ENCODE measurements at places on chromosomes 5 and 9.

- DNase-seq: no peak
Observed at GRCh38 chr9:17614903-17615302, 36.0 kb downstream of the SH3GL2 start.

- no peak for DNase-seq
Observed at GRCh38 chr9:125180876-125181275, 8.7 kb downstream of the PPP6C start.

- peak; percentile 82 for DNase-seq
Observed at GRCh38 chr5:169302491-169303118, 1.7 kb upstream of the SLIT3 start.

GRCh38 chr5:15790446-15791018 lies 290.6 kb downstream of the FBXL7 start:
- DNase-seq: peak; percentile 45

- DNase-seq: no peak
Observed at GRCh38 chr5:175862131-175863012, 9.0 kb upstream of the CPLX2 start.

DNA sequence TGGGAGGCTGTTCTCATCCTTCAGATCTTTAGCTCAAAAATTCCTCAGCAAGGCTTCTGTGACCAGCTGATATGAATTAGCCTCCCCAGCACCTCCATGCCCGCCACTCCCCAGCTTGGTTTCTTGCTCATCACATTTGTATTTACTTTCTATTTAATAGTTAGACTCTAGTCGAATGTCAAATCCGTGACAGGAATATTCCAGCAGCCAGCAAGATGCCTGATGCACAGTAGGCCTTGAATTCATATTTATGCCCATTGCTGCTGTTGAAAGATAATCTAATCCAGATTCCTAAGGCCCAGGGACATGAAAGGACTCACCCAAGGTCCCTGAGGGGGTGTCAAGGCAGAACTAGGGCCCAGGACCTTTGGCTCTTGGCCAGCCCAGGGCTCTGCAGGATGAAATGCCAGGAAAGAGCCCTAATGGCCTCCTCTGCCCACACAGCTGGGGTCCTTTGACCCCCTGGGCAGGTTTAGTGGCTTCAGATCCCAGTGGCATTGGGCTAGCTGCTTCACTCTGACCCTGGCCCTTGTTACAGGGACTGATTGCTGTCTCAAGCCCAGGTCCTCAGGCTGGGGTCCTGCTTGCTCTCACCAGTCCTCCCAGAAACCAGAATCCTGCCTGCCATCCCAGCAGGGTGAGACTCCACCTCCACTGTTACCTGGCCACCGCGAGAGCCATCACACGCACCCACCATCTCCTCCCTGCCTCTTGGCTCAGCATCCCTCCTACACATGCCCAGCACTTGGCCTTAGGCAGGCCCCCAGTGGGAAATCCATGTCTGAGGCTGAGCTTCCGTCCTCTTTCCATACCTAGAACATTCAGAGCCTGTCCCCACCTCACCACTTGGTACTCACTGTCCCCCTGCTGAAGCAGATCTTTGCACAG lies 7.3 kb downstream of the CSF1R start:
- DNase-seq: no peak

GRCh38 chr9:98869078-98869745 lies 61.7 kb downstream of the GALNT12 start:
- no peak for DNase-seq

DNA sequence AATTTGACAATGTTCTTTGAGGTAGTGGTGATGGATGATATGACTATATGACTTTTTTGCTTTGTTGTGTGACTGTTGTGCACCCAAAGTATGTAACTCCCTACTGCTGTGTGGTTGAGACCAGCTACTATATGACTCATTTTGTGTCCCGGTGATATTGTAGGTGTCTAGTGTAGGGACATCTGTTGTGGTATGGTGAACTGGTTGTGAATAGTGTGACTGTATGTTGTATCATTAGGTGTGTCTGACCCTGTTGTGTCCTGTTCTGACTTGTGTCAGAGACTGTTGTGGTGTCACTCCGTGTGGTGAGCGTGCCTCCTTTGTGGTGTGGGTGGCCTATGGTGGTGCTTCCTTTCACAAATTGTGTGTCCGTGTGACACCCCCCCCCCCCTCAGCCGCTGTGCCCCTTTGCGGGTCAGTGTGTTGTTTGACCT lies 11.2 kb upstream of the CXXC5 start:
- peak; percentile 58 for DNase-seq

DNA sequence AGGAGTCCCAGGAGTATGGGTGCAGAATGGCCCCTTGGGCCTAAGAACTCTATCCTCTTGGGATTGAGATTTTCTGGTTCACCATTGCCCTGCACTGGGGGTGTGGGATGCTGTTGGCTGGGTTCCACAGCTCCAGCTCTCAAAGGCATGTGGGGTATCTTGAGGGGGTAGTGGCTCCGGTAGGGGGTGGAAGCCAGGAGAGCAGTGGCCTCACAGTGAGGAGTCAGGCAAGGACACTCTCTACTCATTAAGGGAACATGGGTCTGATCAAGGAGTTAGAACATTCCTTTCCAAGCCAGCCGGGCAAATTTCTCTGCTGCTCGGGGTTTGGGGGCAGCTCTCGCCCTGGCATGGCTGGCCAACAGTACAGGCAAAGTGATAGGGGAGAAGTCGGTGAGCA lies 33.0 kb downstream of the LARP1 start:
- no peak for DNase-seq

- DNase-seq: no peak
Observed at GRCh38 chr9:134169724-134170401, 5.5 kb upstream of the RNU6ATAC start.

DNA sequence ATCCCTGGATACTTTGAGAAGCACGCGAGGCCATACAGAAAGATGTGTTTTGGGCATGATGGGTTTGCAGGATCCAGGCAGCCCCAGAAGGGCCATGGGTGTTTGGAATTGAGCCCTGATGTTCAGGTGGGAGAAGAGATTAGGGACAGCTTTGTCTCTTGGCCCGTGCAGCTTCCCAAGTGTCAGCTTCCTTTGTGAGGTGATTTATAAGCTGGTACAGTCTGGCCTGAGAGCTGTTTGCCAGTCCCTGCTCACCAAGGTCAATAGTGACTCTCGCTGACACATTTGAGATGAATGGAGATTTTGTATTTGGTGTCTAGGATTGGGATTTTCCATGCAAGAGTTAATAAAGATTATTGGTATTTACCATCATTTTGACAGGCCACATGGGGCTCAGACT lies 165.9 kb downstream of the ICE1 start:
- no peak for DNase-seq

GRCh38 chr9:134350416-134350994 lies 24.2 kb downstream of the RXRA start:
- DNase-seq: no peak

DNA sequence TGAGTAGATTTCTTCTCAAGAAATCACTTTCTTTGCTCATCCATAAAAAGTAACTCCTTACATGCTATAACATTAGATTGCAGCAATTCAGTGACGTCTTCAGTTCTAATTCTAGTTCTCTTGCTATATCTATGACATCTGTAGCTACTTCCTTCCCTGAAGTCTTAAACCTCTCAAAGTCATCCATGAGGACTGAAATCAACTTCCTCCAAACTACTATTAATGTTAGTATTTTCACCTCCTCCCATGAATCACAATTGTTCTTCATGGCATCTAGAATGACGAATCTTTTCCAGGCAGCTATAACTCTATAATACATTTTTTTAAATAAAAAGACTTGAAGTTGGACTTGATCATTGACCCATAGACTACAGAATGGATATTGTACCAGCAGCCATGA lies 46.2 kb upstream of the PRRC1 start:
- no peak for DNase-seq

DNA sequence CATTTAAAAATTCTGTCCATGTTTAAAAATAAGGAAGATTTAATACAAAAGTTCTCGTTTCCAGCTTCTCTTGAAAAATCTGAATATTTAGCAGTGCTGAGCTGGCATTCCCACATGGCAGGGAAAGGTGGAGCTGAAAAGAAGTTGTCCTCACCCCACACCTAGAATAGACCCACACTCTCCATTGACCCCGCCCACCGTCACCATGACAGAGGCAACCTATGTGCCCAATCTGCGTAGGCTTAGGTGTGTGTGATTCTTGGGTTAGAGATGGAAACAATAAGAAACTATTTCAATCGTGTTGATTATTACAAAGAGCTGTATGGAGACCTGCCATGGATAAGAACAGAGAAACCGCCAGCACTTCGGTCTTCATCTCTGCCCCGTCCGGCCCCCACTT lies 8.9 kb upstream of the STK32A start:
- DNase-seq: no peak

DNA sequence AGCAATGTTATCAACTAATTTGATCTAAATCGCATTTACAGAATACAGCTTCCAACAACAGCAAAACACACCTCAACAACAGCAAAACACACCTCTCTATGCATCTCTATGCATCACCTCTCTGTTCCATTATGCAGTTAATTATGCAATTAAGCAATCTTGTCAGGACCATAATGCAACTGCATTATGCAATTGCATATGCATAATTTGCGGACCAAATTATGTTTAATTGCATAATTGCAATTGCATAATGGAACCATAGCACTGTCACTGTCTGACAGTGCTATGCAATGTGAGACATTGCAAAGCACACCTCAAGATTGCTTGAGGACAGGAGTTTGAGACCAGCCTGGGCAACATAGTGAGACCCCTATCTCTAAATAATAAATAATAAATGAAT lies 80.4 kb upstream of the PRSS3 start:
- DNase-seq: no peak

- DNase-seq: no peak
Observed at GRCh38 chr9:15138357-15138686, 168.7 kb downstream of the TTC39B start.

GRCh38 chr5:76180814-76181805 lies 97.9 kb downstream of the SV2C start:
- DNase-seq: no peak

DNA sequence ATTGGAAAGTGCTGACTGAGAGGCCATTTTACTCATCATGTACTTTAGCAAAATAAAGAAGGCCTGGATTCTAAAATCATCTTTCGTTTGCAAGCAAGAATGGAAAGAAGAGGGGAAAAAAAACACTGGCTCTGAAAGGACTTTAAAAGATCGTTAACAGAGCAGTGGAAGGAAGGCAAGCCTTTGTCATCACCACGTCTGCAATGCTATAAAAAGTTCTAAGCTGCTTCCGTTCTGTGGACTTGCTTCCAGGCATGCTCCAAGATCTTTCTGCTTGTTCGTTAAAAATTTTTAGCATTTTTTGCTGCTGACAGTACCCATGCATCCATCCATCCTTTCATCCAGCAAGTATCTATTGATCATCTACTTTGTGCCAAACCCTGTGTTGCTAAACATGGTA lies 226.5 kb downstream of the GABBR2 start:
- peak; percentile 84 for DNase-seq

DNA sequence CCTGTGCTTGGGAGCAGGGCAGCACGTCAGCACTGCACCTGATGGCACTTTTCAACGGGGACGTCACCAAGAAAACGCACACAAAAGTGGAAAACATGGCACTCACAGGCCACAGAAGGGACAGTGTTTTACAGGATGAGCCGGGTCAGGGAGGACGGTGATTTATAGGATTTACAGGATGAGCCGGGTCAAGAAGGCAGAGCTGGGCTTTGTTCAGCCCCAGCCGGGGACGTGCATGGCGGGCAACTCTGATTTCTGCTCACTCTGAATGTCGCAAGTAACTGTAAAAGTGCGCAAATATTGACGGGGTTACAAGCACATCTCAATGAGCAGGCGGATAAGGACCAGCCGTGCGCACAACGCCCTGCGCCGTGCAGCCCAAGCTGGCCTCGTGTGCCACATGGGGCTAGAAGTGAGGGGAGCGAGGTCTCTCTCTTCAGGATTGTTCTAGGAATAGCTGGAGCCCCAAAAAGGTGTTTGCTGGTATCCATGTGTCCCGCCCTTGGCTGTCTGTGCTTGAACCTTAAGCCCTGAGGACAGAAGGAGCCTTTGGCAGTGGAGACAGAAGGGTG lies 16.4 kb downstream of the SLC6A18 start:
- DNase-seq: no peak

DNA sequence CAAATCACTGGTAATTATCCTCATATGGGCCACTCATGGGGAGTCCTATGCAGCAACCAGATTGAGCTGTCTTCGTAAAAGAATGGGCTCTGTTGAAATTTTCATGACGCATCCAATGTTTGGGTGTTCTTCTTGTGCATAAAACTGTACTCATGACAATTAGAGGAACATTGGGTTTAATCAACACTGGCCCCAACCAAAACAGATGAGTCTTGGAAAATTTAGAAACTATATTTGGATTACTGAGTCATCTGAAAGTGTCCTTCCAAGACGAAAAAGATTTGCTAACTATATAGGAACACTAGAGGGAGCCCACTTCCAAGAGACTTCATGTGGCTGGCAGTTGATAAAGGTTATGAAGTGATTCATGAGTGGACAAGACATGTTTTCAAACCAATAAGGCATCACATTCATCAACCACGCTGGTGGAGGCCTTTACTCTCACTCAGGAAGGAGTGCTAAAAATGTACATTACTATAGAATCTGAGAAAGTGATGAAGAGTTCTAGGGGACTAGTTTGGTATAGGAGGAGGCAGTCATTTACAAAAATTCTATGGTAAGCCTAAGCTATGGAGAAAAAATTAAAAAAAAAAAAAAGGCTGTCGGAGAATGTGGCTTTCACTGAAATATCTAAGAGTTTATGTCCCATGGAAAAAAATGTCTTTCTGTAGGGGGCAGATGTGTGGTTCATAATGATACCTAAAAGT lies 313.5 kb downstream of the PRDM9 start:
- DNase-seq: peak; percentile 56

DNA sequence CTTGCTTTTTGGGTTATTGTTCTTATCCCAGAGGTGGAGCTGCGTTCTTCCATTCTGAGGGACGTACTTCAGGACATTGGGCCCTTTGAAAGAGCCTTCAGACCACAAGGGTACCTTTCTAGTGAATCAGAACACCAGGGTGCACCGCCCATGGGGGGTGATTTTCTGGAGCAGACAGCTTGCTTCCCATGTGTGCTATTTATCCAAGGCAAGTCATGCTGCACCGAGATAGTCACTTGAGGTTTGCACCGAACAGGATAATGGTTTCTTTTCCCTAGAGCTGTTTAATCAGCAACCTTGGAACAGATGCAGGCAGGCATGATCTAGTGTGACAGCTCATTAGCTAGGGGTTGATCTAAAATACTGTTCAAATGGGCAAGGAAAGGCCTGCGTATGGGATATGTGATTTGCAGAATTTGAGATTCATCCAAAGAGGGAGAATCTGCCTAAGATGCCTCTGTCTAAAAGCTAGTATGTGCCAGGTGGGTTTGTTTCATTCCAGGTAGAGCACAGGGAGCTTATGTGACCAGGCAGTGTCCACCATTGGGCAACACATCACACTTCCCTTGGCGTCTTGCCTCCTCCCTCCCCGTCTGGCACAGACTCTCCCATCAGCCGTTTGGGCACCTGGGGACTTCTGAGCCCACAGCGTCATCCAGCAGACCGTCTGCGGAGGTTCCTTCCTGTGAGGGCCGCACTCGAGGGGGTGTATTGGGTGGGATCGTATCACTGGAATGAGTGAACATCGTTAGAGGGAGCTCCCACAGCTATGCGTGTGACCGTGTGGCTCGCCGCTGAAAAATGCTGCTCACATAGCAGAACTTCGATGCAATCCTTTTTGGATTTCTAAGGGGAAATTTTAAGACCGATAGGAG lies 23.0 kb downstream of the ABL1 start:
- peak; percentile 94 for DNase-seq
